ENCODE measurements at places on chromosomes 7 and 10.

GRCh38 chr10:68231817-68232251, at the start of gene ATOH7:
ATOH7 (minus strand) TSS chr10:68232113; CDS start chr10:68231677, 436 bp downstream.
- no peak for DNase-seq

- no peak for DNase-seq
Observed at GRCh38 chr10:74186678-74187077, 35.7 kb downstream of the ADK start.

- no peak for DNase-seq
Observed at GRCh38 chr10:125148528-125148927, 11.8 kb downstream of the CTBP2 start.

DNA sequence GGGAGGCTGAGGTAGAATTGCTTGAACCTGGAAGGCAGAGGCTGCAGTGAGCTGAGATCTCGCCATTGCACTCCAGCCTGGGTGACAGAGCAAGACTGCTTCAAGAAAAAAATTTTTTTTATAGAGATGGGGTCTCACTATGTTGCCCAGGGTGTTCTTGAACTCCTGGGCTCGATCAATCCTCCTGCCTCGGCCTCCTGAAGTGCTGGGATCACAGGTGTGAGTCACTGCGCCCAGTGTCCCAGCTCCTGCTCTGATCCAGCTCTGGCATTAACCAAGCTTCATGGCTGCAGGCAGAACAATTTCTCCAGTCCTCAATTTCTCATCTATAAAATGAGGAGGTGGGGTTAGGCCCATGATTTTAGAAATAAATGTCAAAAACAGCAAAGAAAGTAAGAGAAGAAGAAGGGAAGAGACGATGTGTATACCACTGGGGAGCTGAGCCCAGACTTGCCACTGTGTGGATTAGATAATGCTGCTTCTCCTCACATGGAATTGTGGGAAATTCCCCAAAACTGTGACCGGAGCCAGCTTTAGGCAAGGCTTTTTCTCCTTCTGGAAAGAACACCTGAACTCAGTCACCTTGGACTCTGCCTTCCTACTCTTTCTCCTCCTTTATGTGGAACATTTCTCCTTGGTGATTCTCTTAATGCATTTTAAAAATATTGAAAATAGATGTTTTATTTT, 25.5 kb downstream of the IL15RA start:
- DNase-seq: no peak

GRCh38 chr10:120997756-120998155, 146.6 kb downstream of the WDR11 start:
- no peak for DNase-seq

GRCh38 chr10:30813872-30814481, 184.4 kb upstream of the LYZL2 start:
- no peak for DNase-seq

GRCh38 chr10:97321032-97321803, 2.1 kb downstream of the FRAT1 start:
- DNase-seq: no peak

DNA sequence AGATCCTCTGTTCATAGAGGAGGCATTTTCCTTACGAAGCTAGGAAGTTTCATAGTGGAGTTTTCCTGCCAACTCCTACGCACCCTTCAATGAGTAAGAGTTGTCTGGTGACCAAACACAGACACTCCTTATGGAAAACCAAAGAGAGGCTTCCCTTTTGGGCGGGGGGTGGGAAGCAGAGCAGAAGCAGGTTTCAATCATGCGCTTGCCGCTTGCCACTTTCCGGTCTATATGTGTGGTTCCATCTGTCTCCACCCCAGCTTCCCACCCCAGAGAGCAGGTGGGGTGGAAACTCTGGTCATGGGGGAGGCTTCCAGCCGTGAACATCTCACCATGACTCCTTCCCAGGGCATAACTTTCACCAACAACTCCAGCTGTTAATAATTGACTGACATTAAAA, 68.8 kb upstream of the GRB10 start:
- DNase-seq: no peak

DNA sequence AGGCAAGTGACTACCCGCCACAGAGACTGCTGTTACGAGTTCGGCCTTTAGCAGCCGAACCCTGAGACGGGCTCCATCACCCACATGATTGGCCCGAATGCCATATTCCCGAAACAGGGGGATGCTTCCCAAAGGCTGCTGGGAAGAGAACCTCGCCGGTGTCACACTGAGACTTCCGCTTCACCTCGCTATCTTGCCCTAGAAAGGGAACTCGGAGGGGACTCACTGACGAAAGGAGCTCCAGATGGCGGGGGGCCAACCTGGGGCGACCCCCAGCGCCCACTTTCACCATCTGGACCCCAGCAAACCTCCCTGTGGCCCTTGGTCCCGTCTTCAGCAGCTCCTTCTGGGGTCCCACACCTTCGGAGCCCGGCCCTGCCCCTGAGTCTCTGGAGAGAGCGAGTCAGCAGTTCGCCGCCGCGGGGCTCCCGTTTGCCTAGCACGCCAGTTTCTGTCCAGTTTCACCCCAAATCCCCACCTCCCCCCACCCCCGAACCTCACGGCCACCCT, 529 bp downstream of the HPS1 start:
- DNase-seq: no peak

GRCh38 chr7:24860611-24861010, 103.3 kb upstream of the GSDME start:
- no peak for DNase-seq

GRCh38 chr10:58027426-58027825, 240.3 kb downstream of the IPMK start:
- DNase-seq: peak; percentile 37
